ENCODE measurements at places on chromosomes 3 and 15. TPM values are rescaled to one million over a fixed set of nuclear protein-coding genes. Genes with fewer than 3 reads are reported as not detected.

DNA sequence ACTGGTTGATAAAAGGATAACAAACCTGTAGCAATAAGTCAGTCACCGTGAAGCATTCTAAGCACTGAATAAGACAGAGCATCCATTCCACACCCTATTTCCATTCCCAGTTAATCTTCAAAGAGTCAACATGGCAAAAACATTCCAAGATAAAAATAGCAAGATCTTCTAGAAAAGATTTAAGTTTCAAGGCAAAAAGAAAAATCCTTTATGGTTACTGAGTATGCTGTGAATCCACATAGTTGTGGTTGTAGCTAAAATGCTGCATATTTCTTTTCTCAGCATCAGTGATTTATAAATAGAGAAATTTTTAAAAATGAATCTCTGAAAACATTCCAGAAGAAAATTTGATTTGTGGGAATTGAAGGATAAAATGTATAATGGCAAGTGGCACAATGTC is 21.1 kb downstream of the GAP43 start:
- peaks cover 7% of the 10 kb centered on the region for H3K4me1 ChIP-seq
- H3K27me3 ChIP-seq = no peaks in the 10 kb centered on the region
- no peaks in the 10 kb centered on the region for H3K36me3 ChIP-seq
- DNase-seq = no peak

- H3K4me1 ChIP-seq = peaks cover 11% of the 10 kb centered on the region
- no peaks in the 10 kb centered on the region for H3K36me3 ChIP-seq
- no peak overlapping the region for H3K4me3 ChIP-seq
- no peaks in the 10 kb centered on the region for H3K27me3 ChIP-seq
- DNase-seq = peak; percentile 95
Measured at GRCh38 chr15:67091071-67091979, 25.9 kb downstream of the SMAD3 start.

DNA sequence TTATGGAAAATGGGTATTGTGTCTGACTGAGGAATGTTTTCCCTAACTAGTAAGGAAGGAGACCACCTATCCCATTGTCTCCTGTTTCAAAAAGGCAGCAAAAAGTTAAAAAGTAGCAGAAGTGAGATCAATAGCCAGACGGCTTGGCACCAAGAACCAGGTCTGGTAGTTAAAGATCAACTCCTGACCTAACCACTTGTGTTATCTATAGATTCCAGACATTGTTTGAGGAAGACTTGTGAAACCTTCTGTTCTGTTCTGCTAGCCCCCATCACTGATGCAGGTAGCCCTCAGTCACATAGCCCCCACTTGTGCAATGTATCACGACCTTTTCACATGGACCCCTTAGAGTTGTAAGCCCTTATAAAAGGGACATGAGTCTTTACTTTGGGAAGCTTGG is 46.3 kb upstream of the C2CD4B start:
- no peaks in the 10 kb centered on the region for H3K4me1 ChIP-seq
- no peak overlapping the region for H3K27ac ChIP-seq
- H3K4me3 ChIP-seq = no peak overlapping the region
- no peaks in the 10 kb centered on the region for H3K27me3 ChIP-seq
- no peak for DNase-seq

Gene UPK1B
- not detected for total RNA-seq

GRCh38 chr3:152447511-152447910 is 178.8 kb downstream of the MBNL1 start:
- peaks cover 39% of the 10 kb centered on the region for H3K4me1 ChIP-seq
- H3K36me3 ChIP-seq = peaks cover 6% of the 10 kb centered on the region
- no peak overlapping the region for H3K4me3 ChIP-seq
- H3K27me3 ChIP-seq = no peaks in the 10 kb centered on the region
- DNase-seq = no peak

Gene ZNF620
- 5.2 TPM for total RNA-seq

Gene C3orf85
- total RNA-seq = not detected

GRCh38 chr15:36596915-36597314 is 17.5 kb downstream of the CDIN1 start:
- no peaks in the 10 kb centered on the region for H3K4me1 ChIP-seq
- no peaks in the 10 kb centered on the region for H3K27me3 ChIP-seq
- no peak overlapping the region for H3K4me3 ChIP-seq
- H3K27ac ChIP-seq = no peak overlapping the region
- no peak for DNase-seq
- no peaks in the 10 kb centered on the region for H3K36me3 ChIP-seq

DNA sequence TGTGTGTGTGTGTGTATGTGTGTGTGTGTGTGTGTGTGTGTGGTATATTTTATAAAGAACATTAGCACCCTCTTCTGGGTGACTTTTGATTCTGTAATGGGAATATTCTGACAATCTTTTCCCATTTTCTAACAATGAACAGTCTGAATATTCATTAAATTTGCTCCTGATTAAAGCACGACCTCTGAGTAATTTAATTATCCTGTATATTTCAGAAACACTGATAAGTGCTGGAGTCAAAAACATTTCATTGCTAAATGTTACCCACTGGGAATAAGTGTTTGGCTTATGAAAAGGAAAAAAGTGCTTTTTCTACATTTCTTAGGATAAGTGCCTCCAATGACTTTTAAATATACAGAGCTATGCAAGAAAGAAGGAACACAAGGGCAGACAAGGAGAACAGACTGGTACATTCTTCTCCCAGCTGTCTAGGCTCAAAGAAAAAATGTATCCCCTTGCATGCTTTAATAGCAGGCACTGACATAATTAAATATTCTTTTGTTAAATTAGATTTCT is 32.3 kb upstream of the SYNPR start:
- DNase-seq = no peak
- no peaks in the 10 kb centered on the region for H3K36me3 ChIP-seq
- no peak overlapping the region for H3K27ac ChIP-seq
- no peak overlapping the region for H3K4me3 ChIP-seq
- peaks cover 6% of the 10 kb centered on the region for H3K27me3 ChIP-seq

DNA sequence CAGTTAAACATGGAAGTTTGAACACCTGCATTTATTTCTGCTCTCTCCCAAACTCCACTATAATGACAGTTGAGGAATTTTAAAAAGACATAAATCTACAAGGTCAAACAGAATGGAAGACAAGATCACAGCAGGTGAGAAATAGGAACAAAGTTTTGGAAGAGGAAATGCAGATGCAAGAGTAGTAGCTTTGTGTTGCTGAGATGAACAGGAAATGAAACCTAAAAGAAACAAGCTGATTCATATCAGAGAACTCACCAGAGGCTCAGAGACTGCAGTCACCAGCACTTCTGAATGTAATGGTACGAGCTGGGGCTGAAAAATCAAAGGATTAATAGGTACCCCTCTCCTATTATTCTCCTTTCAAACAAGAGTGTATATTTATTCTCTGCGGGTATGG is 459.9 kb downstream of the RAP2B start:
- H3K4me1 ChIP-seq = no peaks in the 10 kb centered on the region
- H3K36me3 ChIP-seq = no peaks in the 10 kb centered on the region
- no peak for DNase-seq

Gene APPL1
- total RNA-seq = 44.6 TPM

Gene PCOLCE2
- 3.6 TPM for total RNA-seq

DNA sequence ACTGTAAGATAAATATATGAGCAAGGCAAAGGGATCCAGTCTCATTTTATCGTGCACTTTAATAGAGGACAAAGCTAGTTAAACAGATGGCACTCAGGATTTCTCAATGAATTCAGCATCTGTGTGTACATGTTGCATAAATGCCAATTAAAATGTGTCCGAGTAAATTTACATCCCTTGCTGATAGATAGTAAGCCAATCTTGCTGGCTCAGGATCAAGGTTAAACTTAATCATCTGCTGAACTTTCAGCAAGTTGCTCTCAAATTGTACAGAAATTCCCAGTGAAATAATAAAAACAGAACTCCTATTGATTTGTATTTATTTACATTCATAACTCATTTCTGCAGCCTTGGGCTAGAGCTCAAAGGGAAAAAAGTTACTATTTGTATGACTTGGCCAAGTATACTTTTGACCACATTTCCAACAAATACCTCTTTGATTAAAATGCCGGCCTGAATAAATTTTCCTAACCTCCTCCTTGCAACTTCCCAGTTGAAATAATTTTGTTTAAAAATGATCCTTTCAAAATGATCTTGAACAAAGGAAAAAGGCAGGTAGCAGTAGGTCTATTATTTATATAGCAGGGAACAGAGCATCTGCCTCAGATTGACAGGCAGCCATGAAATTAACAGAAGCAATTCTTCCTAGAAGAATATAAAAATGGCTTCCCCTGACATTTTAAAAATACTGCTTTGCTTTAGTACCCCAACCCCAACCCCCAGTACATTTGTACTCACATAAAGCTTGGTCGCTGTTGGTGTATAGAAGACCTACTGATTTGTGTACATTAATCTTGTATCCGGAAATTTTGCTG is 1001.9 kb downstream of the ROBO1 start:
- H3K27ac ChIP-seq = no peak overlapping the region
- H3K4me1 ChIP-seq = peaks cover 6% of the 10 kb centered on the region
- no peak overlapping the region for H3K4me3 ChIP-seq
- no peak for DNase-seq
- no peaks in the 10 kb centered on the region for H3K36me3 ChIP-seq
- no peaks in the 10 kb centered on the region for H3K27me3 ChIP-seq

GRCh38 chr3:115388166-115388565 is 235.1 kb upstream of the GAP43 start:
- no peaks in the 10 kb centered on the region for H3K4me1 ChIP-seq
- no peaks in the 10 kb centered on the region for H3K27me3 ChIP-seq
- DNase-seq = no peak
- H3K36me3 ChIP-seq = no peaks in the 10 kb centered on the region
- no peak overlapping the region for H3K4me3 ChIP-seq

Gene HRG
- total RNA-seq = not detected

Gene UBXN7
- 45.4 TPM for total RNA-seq

Gene PRR20G
- not detected for total RNA-seq

Gene ZNF385D
- 1.3 TPM for total RNA-seq

Gene CFAP100
- total RNA-seq = not detected

DNA sequence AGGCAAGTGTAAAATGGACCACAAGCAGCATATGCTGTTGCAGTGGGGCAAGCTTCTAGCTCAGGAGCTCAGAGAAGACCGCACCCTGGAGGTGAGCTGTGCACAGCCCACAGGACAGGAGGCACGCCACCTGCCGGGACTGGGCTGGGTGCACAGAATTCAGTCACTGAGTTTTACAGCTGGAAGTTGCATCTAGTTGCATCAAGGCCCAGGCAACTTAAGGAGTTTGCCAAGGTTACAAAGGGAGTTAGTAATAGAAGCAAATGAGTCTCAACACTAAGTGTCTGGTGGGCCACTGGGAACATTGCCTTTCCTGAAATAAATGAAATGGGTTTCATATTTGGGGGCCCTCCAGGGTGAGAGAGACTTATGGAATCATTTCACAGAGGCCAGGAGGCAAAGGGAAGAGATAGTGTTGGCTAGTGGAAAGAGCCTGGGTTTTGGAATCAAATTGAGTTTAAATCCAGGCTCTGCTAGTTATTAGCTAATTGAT is 36.0 kb upstream of the TIMP4 start:
- no peak for DNase-seq
- no peaks in the 10 kb centered on the region for H3K27me3 ChIP-seq
- no peaks in the 10 kb centered on the region for H3K36me3 ChIP-seq

Gene SEC22C
- 37.0 TPM for total RNA-seq
